ENCODE measurements at places on chromosomes 1 and 21.

DNA sequence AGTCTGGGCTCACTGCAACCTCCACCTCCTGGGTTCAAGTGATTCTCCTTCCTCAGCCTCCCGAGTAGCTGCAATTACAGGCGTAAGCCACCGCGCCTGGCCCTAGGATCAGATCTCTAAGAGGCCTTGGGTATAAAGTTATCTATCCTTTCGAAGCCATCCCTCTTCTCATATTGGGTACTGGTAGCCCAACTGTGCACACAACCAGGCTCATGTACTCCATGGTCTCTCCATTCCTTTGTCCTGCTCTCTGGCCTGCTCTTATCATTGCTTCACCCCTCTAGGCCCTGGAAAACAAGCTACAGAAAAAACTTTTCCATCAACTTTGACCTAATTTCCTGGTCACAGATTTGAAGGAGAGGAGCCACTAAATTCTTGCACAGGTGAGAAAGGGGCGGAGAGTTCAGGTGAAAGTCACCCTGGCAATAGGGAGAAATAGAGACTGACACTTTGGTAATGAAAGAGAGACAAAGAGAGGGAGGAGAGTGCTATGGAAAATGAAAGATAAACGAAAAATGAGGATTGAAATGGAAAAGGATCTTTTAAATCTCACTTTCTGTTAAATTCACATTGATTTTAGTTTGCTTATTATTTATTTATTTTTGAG, 6.0 kb downstream of the TXNIP start:
- no peak for DNase-seq

GRCh38 chr1:28582248-28582615, 9.8 kb upstream of the RAB42 start:
- DNase-seq = no peak

- DNase-seq = no peak
Measured at GRCh38 chr1:37606481-37607263, 10.9 kb upstream of the GNL2 start.

DNA sequence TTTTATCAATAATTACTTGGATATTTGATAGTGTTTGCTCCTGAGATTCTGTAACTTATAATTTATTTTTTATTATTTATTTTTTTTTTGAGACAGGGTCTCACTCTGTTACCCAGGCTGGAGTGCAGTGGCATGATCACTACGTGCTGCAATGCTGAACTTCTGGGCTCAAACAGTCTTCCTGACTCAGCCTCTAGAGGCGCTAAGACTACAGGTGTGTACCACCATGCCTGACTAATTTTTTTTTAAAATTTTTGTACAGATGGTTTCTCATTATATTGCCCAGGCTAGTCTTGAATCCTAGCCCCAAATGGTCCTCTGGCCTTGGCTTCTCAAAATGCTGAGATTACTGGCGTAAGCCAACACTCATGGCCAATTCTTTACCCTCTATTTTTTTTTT, 845.5 kb upstream of the ADGRL4 start:
- DNase-seq = no peak

DNA sequence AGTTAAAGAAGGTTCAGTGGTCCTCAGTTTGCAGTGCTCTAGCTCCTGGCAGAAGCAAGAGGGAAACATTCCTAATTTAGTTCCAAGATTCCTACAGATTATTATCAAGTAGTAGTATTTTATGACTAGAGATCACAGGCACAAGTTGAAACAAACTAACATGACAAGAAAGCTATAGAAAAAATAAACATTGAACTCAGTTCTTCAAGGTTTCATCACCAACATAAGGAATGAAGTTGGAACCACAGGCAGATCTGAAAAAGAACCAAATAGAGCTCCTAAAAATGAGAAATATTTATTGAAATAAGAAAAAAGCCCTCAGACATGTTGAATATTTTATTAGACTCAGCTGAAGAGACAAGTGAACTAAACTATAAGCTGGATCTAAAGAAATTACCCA, 40.6 kb downstream of the PDC start:
- no peak for DNase-seq

GRCh38 chr21:34881421-34881820, 167.7 kb downstream of the RUNX1 start:
- no peak for DNase-seq

- no peak for DNase-seq
Measured at GRCh38 chr1:205082431-205082830, 1.8 kb downstream of the TMEM81 start.

DNA sequence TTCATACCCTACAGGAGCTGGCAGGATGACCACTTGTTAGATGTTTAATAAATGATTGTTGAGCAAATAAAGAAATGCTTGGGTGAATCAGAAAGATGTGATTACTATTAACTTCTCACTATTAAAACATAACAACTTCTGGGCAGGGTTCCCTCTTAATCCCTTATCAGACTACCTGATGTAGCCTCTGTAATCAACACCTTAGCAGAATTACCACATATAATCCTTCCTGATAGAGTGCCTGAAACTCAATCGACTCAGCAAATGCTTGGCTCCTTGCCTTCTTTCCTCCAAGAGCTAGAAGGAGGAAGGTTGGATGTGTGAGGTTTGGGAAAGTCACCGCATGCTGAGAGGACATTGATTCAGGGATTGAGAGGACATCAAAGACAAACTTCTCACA, 34.8 kb upstream of the DSCAM start:
- DNase-seq = no peak

DNA sequence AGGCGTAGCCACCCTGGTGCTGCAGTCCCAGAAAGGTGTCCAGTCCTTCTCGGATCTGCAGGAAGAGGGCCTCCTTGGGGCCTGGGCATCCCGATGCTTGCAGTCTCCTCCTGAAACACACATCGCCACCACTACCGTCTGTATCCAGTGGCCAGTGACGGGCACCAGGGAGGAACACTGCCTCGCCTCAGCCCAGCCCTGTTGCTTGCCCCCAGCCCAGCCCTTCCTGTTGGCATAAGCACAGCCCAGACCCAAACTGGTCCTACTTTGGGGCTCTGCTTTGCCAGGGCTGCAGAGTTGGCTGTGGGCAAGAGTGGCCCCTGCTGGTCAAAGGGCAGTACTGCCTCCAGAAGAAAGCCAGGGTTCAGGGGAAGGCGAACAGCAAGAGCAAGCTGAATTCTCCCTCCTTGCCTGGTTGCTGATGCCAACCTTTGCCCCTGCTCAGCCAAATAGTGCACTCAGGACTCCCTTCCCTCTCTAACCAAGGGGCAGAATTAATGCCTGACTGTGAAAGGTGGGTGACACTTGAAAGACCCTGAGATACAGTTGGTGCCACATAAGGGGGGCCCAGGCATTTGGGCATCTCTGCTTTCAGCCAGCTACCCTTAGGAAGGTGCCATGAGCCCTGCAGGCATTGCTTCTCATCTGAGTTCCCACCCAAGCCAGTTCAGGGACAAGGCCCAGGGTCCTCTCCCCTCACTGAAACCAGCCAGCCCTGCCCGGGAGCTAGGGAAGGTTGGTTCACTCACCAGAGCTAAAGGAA, 11.1 kb upstream of the ARHGEF2 start:
- DNase-seq = peak; percentile 80

GRCh38 chr1:2561898-2562895, 6.0 kb downstream of the TNFRSF14 start:
- DNase-seq = no peak

- DNase-seq = no peak
Measured at GRCh38 chr21:36509973-36510664, 30.2 kb upstream of the CLDN14 start.

- no peak for DNase-seq
Measured at GRCh38 chr1:209595599-209596285, 12.2 kb downstream of the CAMK1G start.

- DNase-seq = peak; percentile 47
Measured at GRCh38 chr1:36576118-36576517, 93.4 kb upstream of the CSF3R start.

GRCh38 chr1:156102633-156103511, 11.6 kb upstream of the LMNA start:
- DNase-seq = no peak

GRCh38 chr1:145858238-145858900, 512 bp downstream of the PIAS3 start:
- no peak for DNase-seq

DNA sequence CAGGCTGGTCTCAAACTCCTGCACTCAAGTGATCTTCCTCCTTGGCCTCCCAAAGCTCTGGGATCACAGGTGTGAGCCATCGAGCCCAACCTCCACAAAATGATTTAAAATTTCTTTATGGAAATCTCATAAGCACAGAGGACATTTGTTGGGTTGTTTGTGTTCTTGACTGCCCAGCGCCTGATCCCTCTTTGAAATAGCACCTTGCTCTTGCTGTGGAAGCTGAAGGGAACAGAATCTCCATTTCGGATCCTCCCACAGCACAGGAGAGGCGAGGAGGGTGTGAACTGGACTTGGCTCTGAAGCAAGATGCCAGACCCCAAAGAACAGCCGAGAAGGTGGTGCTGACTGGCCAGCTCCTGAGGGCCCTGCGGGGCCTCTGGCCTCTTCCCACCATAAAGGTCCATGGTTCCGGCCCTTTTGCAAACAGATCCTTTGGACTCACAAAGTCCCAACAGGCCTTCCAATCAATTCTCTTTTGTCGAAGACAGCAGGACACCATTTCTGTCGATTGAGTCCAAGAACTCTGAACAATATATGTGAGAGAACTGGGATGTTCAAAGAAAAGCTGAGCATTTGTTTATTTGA, 45.6 kb upstream of the COA6 start:
- DNase-seq = no peak

DNA sequence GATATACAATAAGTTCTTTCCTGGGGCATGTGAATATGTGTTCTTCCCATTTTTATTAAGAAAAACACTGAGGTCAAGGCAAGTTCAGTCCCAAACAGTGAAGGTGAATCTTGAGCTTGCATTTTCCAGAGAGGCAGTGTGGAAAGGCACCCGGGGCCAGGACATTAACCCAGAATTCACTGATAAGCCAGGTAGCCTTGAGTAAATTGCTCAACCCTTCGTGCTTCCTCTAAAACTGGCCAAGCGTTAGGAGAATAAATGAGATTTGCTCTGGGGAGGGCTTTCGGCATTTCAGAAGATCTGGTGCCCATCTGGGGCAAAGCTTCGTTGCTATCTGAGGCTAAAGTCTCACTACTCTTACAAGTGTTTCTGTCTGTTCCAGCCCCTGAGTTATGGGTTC, 57.1 kb upstream of the KAZN start:
- DNase-seq = no peak

GRCh38 chr1:8902765-8903164, 24.3 kb upstream of the ENO1 start:
- DNase-seq = no peak

GRCh38 chr1:14780271-14780670, 181.8 kb downstream of the KAZN start:
- no peak for DNase-seq

DNA sequence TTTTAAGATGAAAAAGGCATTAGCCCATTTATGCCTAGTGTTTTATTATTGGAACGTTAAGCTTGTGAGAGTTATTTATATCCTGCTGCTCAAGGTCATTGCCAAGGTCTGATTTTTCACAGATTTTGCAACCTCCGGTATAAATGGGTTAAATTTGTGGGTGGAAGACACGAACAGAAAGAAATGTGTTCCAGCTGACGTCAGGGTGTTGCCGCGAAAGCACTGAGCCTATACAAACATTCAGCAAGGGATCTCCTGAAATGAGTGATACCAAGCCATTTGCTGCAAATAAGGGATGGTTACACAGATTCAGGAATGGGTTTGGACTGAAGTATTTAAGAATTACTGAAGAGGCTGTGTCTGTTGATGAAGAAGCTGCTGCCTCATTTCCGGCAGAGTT, 32.2 kb downstream of the TMED5 start:
- DNase-seq = no peak

DNA sequence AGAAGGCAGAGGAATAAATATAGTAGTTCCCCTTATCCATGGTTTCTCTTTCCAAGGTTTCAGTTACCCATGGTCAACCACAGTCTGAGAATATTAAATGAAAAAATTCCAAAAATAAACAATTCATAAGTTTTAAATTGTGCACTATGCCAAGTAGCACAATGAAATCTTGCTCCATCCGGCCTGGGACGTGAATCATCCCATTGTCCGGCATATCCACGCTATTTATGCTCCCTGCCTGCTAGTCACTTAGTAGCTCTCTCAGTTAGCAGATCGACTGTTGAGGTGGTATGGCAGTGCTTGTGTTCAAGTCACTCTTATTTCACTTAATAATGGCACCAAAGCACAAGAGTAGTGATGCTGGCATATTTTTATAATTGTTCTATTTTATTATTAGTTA, 58.6 kb upstream of the ARHGAP29 start:
- DNase-seq = no peak

DNA sequence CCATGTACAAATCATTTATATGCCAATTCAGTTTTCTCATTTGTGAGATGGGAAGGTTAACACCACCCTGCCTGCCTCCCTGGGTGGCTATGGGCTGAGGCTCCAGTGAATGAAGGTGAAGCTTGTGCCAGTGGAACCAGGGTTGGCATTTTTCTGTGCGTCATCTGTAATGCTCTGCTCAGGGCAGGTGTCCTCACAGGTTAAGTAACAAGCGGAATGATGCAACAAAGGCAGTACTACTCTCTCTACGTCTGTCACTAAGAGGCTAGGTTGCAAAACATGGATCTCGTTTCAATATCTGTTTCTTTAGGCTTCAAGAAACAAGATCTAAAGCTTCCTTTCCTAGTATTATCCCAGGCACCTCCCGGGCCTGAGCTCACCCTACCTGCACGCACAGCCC, 67.0 kb upstream of the ZNF648 start:
- no peak for DNase-seq

GRCh38 chr1:220971221-220971620, 92.0 kb downstream of the HLX start:
- DNase-seq = no peak

DNA sequence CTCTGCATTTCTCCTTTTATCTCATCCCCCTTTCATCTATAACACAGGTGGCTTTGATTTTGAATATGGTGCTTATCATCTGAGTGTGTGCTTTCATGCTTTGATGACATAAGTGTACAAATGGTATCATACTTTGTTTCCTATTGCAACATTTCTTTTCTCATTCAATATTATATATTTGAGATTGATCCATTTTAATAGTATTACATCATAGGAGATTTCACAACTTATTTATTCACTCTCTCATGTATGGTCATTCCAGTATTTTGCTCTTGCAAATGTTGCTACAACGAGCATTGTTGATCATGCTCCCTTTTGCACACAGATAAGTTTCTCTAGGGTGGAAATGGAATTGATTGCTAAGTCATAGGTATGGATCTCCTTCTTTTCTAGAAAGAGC, 302.8 kb downstream of the KIF26B start:
- no peak for DNase-seq

DNA sequence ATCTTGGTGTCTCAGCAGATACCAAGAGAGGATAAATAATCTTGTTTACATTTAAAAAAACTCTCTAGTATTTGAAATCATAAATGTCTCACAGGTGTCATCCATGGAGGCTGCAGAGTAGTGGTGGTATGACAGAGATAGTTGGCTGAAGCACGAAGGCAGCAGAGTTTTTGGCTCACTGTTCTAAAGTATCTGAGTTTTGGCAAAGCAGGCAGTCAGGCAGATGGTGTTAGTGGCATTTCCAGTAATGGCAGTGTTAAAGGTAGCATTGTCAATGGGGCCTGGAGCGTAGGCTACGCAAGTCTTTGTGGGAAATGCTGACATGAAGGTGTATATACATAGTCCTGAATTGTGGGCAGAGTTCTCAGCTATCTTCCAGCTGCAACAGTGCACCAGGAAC, 68.5 kb upstream of the HSD17B7 start:
- no peak for DNase-seq

GRCh38 chr1:208137193-208137592, 107.0 kb downstream of the PLXNA2 start:
- no peak for DNase-seq

- DNase-seq = no peak
Measured at GRCh38 chr1:54241364-54241763, 41.4 kb downstream of the MRPL37 start.

GRCh38 chr1:156342166-156342955, 4.0 kb downstream of the TSACC start:
- DNase-seq = no peak

- no peak for DNase-seq
Measured at GRCh38 chr1:162113419-162113818, 43.9 kb downstream of the NOS1AP start.

Data from immature natural killer cell (primary cell).